ENCODE measurements at places on chromosomes 3 and 15. TPM values are rescaled to one million over a fixed set of nuclear protein-coding genes. Genes with fewer than 3 reads are reported as not detected.

Gene RTP4
- total RNA-seq, result 0.61 TPM

Gene MFAP1
- 26.6 TPM for total RNA-seq

Gene RBPMS2
- 0.32 TPM for total RNA-seq

Gene ZCWPW2
- 0.32 TPM for total RNA-seq

Gene FRMD4B
- 93.6 TPM for total RNA-seq

Gene RLBP1
- not detected for total RNA-seq

Gene TP53BP1
- 47.1 TPM for total RNA-seq

Gene STAB1
- 189 TPM for total RNA-seq

All from epithelial cell of umbilical artery (primary cell).